ENCODE measurements at places on chromosomes 2 and 18. TPM values are rescaled to one million over a fixed set of nuclear protein-coding genes. Genes with fewer than 3 reads are reported as not detected.

Gene CXXC1
- total RNA-seq, result 108 TPM

GRCh38 chr2:204643326-204643725 is 98.1 kb downstream of the PARD3B start:
- H3K4me3 ChIP-seq, result no peak overlapping the region
- no peak overlapping the region for H3K27ac ChIP-seq
- H3K4me1 ChIP-seq, result peaks cover 13% of the 10 kb centered on the region

Gene MEIS1
- 107 TPM for total RNA-seq

Gene STARD6
- total RNA-seq, result not detected

- H3K27me3 ChIP-seq, result no peaks in the 10 kb centered on the region
- H3K4me3 ChIP-seq, result no peak overlapping the region
- no peak overlapping the region for H3K27ac ChIP-seq
- no peaks in the 10 kb centered on the region for H3K4me1 ChIP-seq
These were observed 89.8 kb upstream of the KCNH7 start for GRCh38 chr2:162928356-162928755.
